ENCODE measurements at places on chromosomes 7 and 10.

DNA sequence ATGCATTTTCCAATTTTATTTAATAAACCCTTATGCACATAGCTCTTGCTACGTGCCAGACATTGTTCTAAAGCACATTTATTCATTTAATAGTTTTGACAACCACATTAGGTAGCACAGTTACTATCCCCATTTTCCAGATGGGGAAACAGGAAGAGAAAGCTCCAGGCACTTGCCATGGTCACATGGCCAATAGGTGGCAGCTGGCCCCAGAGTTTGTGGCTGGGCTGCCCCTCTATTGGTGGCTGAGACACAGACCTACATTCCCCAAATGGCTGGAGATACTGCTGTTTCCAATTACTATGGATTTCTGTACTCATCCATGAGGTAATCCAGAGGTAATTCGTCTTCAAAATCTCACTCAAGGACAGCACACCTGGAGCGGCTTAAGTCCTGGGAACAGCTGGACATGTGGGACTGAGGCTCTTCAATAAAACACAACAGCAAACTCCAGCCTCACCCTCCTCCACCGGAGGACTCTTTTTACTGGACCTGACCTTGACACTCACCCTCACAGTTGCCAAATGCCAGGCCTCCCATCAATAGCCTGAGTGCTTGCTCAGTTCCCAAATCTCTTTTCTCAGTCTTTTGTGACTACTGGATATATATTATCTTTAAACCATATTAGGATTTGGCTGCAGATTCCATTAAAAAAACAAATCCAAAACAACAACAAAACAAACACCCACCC, 106.1 kb downstream of the CLEC2L start:
- no peak for DNase-seq

DNA sequence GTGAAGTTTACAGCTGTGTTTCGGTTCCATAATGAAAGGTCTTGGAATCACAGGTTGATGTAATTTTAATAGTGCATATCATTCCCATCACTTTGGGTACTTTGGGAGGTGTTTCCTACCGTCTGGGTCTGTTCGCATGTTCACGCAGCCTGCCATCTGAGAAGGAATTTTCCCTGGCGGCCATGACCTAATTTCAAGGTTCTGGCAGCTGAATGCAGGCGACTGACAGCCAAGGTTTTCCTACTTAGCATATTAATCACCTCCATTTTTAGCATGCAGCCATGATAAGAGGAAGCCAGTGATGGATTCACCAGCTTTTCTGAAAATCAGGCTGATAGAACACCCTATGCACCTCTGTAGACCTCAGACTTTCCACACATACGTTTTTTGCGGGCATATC, 319.1 kb upstream of the TMEM229A start:
- no peak for DNase-seq

GRCh38 chr7:128359939-128360338, 1.6 kb downstream of the PRRT4 start:
- DNase-seq, result no peak

GRCh38 chr7:87599336-87599735, 1.3 kb downstream of the ABCB1 start:
- DNase-seq, result peak; percentile 51

GRCh38 chr7:1842321-1843221, 172.5 kb downstream of the ELFN1 start:
- no peak for DNase-seq

- no peak for DNase-seq
Measured at GRCh38 chr10:69726850-69727249, 74.9 kb upstream of the COL13A1 start.

DNA sequence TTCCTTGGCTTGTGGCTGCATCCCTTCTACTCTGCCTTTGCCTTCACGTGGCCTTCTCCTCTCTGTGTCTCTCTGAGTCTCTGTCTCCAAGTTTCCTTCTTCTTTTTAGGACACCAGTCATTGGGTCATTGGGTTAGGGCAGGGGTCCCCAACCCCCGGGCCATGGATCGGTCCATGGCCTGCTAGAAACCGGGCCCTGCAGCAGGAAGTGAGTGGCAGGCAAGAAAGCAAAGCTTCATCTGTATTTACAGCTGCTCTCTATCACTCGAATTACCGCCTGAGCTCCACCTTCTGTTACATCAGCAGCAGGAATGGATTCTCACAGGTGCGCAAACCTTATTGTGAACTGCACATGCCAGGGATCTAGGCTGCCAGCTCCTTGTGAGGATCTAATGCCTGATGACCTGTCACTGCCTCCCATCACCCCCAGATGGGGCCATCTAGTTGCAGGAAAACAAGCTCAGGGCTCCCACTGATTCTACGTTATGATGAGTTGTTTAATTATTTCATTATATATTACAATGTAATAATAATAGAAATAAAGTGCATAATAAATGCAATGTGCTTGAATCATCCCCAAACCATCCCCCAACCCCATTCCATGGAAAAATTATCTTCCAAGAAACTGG, 47.9 kb upstream of the DOCK1 start:
- no peak for DNase-seq

DNA sequence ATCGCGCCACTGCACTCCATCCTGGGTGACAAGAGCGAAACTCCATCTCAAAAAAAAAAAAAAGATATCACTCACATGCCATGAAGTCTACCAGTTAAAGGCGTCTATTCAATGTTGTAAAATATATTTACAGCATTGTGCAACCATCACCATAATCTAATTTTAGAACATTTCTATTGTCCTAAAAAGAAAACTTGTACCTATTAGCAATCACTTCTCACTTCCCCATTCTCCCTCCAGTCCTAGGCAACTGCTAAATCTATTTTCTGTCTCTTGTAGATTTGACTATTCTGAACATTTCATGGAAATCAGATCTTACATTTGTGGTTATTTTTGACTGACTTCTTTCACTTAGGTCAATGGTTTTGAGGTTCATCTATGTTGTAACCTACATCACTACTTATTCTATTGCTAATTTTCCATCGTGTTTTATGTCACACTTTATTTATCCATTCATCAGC, 25.2 kb upstream of the OTUD1 start:
- DNase-seq, result no peak

DNA sequence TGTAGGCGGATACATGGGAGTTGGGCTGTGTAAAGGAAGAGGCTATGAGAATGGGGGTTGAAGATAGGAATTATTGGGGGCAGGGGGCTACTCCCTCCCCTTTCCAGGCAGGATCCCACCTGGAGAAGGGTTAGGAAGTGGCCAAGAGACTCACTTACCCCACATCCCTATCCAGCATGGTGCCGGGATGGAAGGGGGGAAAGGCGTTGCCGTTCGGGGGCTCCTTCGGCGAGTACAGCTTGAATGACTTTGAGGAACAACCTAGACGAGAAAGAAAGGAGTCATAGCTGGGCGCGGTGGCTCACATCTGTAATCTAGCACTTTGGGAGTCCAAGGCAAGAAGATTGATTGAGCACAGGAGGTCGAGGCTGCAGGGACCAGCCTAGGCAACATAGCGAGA, 8.9 kb downstream of the LDB1 start:
- no peak for DNase-seq

DNA sequence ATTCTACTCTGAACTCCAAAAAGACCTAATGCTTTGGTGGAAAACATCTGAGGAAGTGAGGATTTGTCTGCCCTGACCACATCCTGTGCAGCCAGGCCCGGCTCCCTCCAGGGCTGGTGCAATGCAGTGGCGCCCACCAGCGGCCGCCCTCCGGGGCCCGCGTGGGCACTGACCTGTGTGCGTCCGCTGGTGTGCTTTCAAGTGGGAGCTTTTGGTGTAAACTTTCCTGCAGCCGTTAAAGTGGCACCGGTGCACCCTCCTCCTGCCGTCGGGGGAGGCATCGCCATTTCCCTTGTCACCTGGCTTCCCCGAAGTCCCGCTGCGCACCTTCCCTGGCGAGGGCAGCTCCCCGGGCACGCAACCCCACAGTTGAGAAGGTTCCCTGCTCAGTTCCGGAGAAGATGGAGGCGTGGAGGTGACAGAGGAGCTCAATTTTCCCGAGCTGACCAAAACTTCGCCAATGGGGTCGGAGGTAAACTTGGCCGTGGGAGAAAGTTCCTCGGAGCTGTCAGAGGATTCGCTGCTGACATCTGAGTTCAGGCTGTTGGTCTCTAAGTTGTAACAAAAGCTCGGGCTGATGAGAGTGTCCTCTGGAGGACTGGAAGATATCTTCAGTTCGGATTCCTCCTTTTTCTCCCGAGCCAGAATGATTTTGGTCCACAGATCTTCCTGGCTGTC, 3.4 kb downstream of the KLF6 start:
- DNase-seq, result peak; percentile 72

GRCh38 chr10:75431180-75432111, at the start of gene LRMDA:
Gene LRMDA, plus strand, starts transcription at chr10:75431624.
- DNase-seq, result no peak

- no peak for DNase-seq
Measured at GRCh38 chr7:149559711-149560110, 62.1 kb upstream of the ZNF746 start.

All from activated T-cell treated with anti-CD3 and anti-CD28 coated beads, Interleukin-2, amount 50 U/mL, for 24 hours (primary cell).